ENCODE measurements at places on chromosomes 13 and 19. TPM values are rescaled to one million over a fixed set of nuclear protein-coding genes. Genes with fewer than 3 reads are reported as not detected.

The KL gene
- total RNA-seq = 0.20 TPM

The NAPSA gene
- total RNA-seq = 4.5 TPM

The IZUMO2 gene
- total RNA-seq = not detected

The REEP6 gene
- 1.6 TPM for total RNA-seq

The PDX1 gene
- total RNA-seq = not detected

The MYH14 gene
- total RNA-seq = not detected

The SIGLEC5 gene
- not detected for total RNA-seq

The SERPINE3 gene
- total RNA-seq = not detected

The LILRA6 gene
- 0.19 TPM for total RNA-seq

The PGLYRP2 gene
- not detected for total RNA-seq

The KLK2 gene
- total RNA-seq = not detected

The RRAS gene
- 13.7 TPM for total RNA-seq

The CGB8 gene
- total RNA-seq = not detected

The PTGER1 gene
- total RNA-seq = 0.78 TPM
